ENCODE measurements at places on chromosomes 1 and 21. TPM values are rescaled to one million over a fixed set of nuclear protein-coding genes. Genes with fewer than 3 reads are reported as not detected.

DNA sequence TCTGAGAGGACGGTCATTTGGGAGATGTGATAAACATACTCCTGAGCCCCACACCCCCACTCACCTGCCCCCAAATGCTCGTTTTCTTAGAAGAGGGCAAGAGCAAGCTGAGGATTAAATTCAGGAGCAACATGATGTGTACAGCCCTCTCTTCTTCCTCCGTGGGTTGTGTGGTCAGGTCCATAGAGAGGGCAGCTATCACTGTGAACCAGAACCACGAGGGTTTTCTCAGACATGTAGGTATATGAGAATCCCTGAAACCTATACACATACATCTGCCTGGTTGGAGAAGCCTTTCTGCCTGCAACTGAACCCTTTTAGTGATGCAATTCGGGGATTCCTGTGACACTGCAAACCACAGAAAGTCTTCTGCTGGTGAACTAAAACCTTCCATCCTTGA, 38.9 kb downstream of the PGM1 start:
- no peak for DNase-seq

- DNase-seq = no peak
These were observed 19.6 kb upstream of the POGZ start for GRCh38 chr1:151478923-151479322.

The DYNLT4 gene
- 0.48 TPM for total RNA-seq

The GRIK1 gene
- not detected for total RNA-seq

The CAMK1G gene
- total RNA-seq = not detected

DNA sequence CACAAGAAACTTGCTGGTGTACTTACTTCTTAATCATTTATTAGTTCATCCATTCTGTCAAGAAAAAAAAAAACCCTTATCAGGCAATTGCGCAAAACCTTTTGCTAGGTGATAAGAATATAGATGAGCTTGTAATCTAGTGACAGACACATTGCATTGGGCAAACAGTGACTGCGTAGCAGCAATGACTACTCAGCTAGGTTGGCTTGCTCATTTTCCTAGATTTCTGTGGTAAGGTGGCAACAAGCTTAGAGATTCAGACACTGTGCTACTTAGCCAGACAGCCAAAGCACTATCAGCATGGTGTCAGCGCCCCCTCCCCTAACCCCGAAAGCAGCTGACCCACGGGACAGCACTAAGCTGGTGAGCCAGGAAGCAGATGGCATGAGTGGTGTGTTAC, 203.1 kb downstream of the BARHL2 start:
- DNase-seq = no peak

- no peak for DNase-seq
These were observed 49.4 kb upstream of the CD34 start for GRCh38 chr1:207960346-207960745.

DNA sequence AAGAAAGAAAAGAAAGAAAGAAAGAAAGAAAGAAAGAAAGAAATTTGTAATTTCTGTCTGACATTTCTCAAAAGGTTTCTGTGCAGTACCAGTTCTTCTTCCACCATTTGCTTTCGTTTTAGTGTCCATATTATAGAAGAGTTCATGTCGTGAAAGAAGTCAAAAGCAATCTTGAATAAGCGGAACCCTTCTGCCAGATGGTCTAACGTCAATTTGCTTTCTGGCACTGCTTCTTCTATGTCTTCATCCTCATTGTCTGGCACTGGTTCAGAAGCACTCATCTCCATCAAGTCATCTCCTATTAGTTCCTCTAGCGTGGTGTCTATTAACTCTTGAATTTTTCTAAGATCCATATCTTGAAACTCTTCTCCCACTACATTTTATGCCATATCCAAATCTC, 170.0 kb upstream of the KCTD3 start:
- no peak for DNase-seq

DNA sequence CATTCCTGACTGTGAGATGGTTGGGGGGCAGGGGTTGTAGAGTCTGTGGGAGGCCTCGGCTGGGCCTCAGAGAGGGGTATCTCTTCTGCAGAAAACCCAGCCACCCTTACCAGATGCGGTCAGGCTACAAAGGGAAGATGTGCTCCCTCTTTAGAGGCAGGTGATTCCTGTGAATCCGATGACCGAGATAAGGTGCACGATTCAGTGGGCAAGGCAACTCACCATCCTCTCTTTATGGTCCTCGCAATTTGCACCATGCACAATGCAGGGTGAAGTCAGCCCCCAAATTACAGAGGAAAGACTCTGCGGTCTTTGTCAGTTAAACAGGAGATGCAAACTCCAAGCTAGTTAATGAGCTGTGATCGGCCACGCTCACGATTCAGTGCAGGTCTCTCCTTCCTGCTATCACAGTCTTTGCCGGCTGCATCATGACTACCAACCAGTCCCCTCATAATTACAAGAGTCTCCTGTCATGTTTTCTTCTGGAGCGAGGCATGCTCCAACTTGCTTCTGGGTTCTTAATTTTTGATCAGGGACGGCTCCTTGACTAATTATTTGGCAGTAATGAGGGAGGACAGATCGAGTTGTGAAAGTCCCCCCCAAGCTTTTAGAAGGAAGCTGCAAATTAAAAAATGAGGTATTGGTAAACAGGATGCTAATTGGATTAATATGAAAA, 12.5 kb downstream of the TP73 start:
- no peak for DNase-seq

The CYP4A11 gene
- total RNA-seq = not detected

DNA sequence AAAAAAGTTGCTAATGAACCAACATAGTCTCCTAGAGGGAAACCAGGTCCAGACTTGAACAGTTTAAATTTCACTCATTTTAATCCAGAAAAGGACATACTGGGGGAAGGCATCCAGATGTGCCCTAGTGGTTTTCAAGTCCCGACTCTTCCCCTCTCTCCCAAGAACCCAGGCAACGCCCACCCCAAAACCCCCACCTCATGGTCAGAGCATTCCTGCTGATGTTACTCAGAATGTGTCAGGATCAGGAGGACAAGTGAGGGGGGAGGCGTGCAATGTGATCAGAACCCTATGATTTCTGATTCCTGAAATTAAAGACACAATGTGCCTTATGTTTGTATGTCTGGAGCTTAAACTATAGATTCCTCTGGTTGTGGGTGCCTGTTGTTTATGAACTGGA, 1.6 kb upstream of the CTSK start:
- no peak for DNase-seq

The MAN1A2 gene
- 48.3 TPM for total RNA-seq

GRCh38 chr21:43676391-43676790, 17.0 kb downstream of the RRP1B start:
- no peak for DNase-seq

- peak; percentile 13 for DNase-seq
These were observed 37.8 kb downstream of the MIS18A start for GRCh38 chr21:32240851-32241687.

- DNase-seq = peak; percentile 25
These were observed 132.2 kb downstream of the GLUL start for GRCh38 chr1:182259229-182259872.

DNA sequence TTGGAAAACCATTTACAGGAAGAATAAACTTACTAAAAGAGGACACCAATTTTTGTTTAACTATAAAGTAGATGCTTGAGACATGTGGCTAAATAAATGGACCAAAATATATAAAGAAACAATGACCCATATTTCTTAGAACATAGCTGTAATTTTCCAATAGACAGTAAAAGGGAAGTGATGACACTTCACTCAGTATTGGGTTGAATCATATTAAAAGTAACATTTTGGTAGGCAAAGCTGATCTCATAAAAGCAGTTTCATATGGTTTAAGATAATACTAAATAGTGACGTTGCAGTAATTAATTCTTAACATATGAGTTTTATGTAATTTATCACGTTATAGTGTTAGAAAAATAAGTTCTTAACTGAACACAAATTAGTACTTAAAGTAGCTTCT, 308.9 kb upstream of the RUNX1 start:
- DNase-seq = no peak

The PARP1 gene
- total RNA-seq = 86.3 TPM

The ABCG1 gene
- total RNA-seq = 16.5 TPM

The POFUT2 gene
- total RNA-seq = 62.7 TPM

- DNase-seq = no peak
These were observed 54.2 kb downstream of the RGL1 start for GRCh38 chr1:183859119-183859518.

DNA sequence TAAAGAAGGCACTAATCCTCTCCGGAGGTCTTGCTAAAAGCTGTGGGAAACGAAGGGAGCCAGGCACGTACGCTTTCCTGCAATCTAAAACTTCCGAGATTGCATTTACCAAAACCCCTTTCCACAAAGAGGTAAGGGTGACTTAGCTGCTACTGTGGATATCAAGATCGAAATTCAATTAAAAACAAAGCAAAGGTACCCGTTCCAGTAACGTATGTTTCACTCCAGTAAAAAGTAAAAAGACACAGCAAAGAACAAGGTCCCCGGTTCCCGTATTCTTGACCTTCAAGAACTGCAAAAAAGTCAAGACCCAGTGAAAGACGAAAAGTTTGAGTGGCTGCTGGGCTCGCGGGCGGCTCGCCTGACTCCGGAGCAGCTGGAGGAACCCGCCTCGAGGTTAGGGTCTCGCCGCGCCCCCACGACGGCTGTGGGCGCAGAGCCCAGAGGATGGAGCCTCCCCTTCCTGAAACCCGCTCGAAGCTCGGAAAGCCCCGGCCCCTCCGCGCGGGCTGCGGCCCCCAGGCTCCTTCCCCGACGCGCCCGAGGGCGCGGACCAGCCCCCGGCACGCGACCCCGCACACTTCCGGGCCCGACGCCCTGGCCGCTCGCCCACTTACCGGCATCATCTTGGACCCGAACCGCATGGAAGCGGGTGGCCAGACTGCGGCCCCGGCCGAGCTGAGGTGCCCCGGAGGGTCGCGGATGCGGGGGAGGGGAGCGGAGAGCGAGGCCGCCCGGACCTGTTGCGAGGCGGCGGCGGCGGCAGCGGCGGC, 524 bp downstream of the TP53BP2 start:
- peak; percentile 87 for DNase-seq

GRCh38 chr1:207949571-207950195, 38.8 kb upstream of the CD34 start:
- DNase-seq = no peak

GRCh38 chr1:18329469-18330253, 151.1 kb upstream of the KLHDC7A start:
- no peak for DNase-seq

DNA sequence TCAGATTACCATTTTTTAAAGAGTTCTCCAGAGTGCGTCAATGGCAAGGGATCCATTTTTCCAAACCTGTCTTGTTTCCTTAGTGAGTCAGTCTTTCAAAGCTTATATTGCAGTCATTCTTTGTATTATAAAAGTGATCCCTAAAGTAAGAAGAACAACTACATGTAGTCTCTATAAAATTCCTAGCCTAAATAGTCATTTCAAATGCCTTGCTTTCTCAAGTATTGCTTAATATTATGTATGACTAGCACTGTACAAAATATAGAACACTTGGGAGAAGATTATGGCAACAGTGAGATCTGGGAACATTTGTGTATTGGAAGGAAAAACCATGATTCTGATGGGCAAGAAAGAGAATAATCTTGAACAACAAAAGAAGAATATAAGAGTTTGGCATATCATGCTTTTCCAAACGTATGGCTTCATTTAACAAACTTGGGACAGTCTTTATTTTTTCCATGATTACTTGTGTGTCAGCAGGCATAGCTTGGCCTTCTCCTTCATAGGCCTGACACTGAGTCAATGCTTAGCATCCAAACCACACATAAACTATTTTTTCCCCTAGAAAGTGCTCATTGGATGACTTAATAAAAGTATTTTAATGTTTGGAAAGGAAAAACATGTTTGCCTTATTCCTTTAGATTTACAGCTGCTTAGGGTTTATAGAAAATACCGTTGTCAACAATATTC, 547.4 kb downstream of the LTN1 start:
- DNase-seq = no peak

DNA sequence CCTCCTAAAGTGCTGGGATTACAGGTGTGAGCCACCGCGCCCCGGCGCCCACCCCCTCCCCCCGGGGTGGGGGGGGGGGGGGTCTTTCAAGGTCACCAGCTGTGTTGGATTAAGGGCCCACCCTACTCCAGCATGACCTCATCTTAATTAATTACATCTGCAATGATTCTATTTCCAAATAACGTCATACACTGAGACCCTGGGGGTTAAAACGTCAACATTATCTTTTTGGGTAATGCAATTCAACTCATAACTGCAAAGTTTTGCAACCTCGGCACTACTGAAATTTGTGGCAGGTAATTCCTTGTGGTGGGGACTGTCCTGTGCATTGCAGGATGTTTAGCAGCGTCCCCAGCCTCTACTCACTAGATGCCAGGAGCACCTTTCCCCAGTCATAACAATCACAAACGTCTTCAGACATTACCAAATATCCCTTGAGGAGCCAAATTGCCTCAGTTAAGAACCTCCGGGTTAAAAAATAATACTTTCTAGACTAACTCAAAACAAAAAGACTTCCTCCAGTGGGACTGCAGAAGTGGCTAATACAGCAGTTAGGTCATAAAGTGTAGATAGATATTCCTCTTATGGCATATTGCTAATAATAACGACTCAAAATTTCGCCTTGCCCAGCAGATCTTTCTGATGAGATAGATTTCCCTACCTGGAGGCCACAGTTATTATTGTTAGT, 233.0 kb upstream of the KAZN start:
- DNase-seq = no peak

The LPAR3 gene
- not detected for total RNA-seq

DNA sequence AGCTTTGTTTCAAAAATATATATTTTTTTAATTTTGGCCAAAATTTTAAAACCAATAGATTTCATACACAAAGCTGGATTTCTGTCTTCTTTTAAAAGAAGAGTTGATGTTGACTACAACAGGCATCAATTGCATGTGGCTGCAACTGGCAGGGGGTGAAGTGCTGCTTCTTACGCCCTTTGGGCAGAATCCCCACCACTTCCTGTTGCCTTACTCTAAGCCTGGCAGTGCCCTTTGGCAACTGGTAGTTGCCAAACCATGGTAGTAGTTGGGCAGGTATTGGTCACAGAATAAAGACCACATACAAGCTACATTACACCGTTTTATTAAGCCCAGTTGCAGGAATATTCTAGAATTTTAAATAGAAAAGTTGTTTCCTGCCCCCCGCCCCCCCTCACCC, 17.0 kb downstream of the LAMC2 start:
- no peak for DNase-seq

GRCh38 chr1:2632561-2633361, at the start of gene MMEL1:
MMEL1 (minus strand) TSS chr1:2633016; CDS start chr1:2629484, 3,532 bp downstream.
- no peak for DNase-seq

DNA sequence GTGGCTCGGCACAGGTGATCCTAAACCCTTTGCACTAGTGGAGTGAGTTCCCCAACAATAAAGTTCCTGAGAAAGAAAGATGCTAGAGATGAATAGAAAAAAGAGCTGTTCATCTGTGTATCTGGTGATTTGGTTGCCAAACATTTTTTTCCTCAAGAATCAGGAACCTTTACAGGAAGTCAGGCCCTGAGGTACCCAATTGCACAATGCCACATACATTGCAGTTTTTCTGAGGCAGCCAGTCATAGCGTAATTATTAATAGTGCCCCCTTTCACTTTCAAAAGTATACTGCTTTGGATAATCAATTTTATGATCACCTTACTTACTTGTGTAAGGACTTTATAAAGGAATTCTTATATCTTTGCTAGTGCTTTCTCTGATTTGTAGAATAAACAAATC, 346.3 kb upstream of the POU3F1 start:
- no peak for DNase-seq

The RNF2 gene
- 21.7 TPM for total RNA-seq

The XCL2 gene
- total RNA-seq = not detected

The CD101 gene
- total RNA-seq = 0.50 TPM

- no peak for DNase-seq
These were observed 3.0 kb upstream of the MDM4 start for GRCh38 chr1:204513117-204513716.

GRCh38 chr21:16086936-16087335, 357.2 kb downstream of the USP25 start:
- no peak for DNase-seq

GRCh38 chr1:112006416-112007025, 17.1 kb upstream of the KCND3 start:
- no peak for DNase-seq
